ENCODE measurements at places on chromosomes 6 and 20.

GRCh38 chr20:16661756-16662155 is 68.1 kb upstream of the SNRPB2 start:
- no peak for DNase-seq

- no peak for DNase-seq
Measured at GRCh38 chr20:46151936-46152335, 33.8 kb downstream of the CD40 start.

GRCh38 chr6:133369773-133370272 is 128.7 kb downstream of the EYA4 start:
- no peak for DNase-seq

DNA sequence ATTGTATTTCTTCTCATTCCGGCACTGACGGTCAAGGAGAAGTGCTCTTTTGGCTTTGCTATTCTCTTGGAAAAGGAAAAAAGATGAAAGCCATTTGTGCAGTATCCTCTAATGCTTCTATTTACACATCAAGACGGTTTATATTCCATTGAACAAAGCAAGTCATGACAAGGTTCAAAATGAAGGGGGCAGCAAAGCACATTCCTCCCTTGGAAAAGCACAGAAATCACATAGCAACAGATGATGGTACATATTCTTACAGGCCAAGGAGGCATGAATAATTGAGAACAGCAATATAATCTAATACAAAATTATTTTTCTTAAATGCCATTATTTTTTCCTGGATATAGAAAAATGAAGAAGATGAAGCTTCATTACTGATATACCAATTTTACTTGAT is 508.2 kb upstream of the JAG1 start:
- DNase-seq: no peak

DNA sequence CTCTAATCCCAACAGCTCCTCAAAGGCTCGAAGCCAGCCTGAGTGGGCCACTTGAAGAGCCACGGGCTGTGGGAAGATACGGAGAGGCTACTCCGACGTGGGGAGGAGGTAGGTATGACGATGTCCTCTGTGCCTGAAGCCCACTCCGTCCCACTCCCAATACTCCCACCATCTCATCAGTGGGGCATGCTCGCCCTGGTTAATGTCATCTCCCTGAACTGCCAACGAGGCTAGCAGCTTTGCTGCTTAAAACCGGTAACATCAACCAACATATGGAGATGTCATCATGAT is 11.1 kb downstream of the NRN1 start:
- DNase-seq: no peak

DNA sequence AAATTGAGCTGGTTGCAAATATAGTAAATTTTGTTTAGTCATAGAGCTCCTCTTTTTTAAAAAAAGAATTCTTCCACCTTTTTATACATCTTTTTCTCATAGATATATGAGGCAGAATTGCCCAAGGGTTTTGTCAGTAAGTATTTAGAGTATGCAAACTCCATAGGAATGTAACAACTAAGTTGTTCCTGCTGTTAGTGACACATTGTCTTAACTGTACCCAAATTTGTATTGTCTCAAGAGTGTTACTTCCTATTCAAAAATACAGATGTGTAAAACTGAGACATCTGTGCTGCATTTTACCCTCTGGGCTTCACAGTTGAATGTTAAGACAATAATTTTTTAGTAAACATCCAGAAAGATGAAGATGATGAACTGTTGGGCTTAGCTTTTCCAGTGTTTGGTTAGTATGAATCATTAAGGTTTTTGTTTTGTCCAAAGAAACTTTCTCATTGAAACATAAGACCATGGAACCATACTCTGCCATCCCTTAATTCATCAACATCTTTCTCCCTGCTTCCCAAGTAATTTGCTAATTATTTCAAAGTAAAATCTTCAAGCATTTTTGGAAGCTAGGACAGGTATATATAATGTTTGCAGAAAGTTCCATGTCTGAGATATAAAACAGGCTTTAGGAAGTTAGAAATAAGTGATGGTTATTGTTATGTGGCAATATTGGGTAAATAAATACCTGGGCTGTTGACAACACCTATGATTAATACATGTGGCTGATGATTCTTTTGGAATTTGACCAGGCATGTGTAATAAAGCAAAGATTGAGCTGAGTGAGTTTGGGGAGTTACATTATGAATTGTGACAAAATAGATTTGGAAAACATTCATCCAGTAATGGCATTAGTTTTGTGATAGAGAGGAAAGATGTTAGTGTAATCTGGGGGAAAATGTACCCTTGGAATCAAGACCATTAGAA is 11.2 kb downstream of the OGFRL1 start:
- DNase-seq: no peak

- no peak for DNase-seq
Measured at GRCh38 chr20:44431502-44432234, 44.0 kb upstream of the TTPAL start.

DNA sequence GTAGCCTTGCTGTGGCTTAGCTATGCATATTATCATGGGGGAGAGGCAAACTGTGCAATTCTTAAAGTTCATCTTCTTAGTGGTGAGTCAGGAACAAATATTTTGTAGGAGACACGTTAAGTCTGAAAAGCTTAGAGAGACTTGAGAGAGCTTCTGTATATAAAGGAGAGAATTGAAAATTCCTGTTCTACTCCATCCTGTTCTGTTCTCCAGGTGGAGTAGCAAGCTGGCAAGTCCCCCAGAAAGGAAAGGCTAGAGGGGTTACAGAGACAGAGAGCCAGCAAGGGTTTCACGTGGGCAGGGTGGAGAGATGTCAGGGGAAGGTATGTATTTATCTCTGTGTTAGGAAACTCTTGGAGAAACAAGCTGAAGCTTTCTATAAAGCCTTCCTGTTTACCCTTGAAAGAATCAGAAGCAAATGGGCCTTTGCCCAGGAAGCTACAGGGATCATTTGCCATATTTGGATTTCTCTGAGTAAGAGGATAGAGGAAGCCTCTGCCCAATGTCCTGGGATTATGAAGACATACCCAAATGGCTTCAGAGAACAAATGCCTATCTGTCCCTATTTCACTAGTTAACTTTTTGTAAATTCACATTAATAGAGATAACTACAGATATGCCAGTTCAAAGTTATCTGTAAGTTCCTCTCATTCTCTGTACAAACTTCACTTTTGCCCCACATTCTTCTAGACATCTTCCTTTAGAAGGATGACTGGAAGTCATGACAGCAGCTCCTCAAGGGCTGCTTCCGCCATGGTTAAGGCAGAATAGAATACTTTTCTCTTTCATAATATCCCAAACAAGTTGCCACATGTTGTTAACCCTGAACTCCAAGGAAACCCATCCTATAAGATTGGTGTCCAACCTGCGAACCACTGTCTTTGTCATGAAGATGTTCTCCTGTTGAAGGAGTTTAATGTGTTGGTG is 126.7 kb upstream of the NEDD9 start:
- DNase-seq: no peak

- no peak for DNase-seq
Measured at GRCh38 chr6:161639772-161640171, 365.9 kb upstream of the AGPAT4 start.

GRCh38 chr20:45987108-45987780 is 15.2 kb upstream of the ZNF335 start:
- DNase-seq: peak; percentile 76

- DNase-seq: no peak
Measured at GRCh38 chr6:36824253-36824652, 15.0 kb downstream of the CPNE5 start.

GRCh38 chr6:167872538-167873210 is 46.0 kb downstream of the AFDN start:
- DNase-seq: no peak

DNA sequence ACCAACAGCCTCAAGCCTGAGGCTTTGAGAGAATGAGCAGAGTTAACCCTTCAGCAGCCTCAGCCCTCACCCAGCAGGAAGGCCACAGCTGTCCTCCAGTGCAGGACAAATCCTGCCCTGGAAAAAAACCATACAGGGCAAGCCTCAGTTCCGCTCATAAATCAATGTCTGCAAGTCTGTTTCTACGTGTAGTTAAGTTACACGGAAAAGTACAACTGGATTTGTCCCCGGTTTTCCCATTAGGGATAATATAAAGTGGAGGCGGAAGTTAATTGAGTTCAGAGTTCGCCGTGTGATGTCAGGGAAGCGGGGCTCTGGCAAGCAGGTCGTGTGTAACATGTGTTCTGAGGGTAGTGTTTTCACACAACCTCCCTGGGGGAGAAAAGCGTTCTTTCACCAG is 44.2 kb upstream of the EYA2 start:
- no peak for DNase-seq

GRCh38 chr6:46652603-46653438 is at the start of the genes CYP39A1 and SLC25A27:
Gene CYP39A1 (minus strand): TSS chr6:46652818. CDS start chr6:46652582, 236 bp downstream.
Gene SLC25A27 (plus strand): TSS chr6:46652975. CDS start chr6:46653193, 218 bp downstream.
- DNase-seq: peak; percentile 73

GRCh38 chr6:34875292-34876213 is 12.3 kb downstream of the TAF11 start:
- DNase-seq: no peak

DNA sequence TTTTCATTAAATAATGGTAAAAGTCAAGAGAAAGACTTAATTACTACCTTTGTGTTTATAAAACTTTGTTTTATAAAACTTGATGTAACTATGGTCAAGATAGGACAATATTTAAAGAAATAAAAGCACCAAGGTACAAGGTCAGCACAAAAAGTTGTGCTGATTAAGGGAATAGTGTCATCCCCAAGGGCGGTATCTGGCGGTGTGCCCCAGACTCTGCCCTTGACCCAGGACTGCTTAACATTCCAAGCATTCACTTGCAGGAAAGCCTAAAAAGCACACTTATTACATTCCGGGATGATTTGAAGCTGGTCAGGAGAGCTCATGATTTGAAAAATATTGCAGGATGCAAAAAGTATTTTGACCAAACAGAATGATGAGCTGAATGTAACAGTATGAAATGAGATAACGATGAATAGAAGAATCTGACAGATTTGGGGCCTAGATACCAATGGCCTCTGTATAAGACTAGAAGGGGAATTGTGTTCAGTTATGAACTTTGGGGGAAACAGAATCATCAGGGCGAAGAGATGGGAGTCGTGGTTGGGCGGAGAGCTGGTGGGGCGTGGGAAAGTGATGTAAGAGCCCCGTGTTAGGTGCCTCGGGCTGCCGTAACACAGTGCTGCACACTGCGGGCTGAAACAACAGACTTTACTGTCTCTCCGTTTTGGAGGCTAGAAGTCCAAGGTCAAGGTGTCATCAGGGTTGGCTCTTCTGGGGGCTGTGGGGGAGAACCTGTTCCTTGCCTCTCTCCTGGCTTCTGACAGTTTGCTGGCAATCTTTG is 77.2 kb downstream of the CDC5L start:
- DNase-seq: no peak

GRCh38 chr6:166715065-166715464 is 88.0 kb upstream of the RPS6KA2 start:
- DNase-seq: no peak

GRCh38 chr6:42047790-42048405 is 2.4 kb upstream of the TAF8 start:
- no peak for DNase-seq

DNA sequence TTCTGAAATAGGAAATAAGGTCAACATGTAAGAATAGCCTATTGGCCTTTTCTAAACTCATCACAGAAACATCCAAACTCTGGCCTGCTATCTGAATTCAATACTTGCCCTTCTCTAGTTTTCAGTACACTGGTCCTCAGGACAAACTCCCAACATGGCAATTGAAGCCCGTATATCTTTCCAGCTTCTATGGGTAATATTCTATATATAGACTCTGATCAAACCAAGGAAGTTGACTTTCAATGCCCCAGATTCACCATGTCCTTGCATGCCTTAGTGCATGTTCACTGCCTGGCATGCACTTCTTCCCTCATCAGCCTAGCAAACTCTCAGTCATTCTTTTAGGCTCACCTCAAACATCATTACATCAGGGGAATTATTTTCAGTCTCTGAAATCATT is 73.2 kb downstream of the RSPO3 start:
- DNase-seq: no peak

GRCh38 chr6:170132011-170132521 is 158.8 kb downstream of the DLL1 start:
- no peak for DNase-seq

DNA sequence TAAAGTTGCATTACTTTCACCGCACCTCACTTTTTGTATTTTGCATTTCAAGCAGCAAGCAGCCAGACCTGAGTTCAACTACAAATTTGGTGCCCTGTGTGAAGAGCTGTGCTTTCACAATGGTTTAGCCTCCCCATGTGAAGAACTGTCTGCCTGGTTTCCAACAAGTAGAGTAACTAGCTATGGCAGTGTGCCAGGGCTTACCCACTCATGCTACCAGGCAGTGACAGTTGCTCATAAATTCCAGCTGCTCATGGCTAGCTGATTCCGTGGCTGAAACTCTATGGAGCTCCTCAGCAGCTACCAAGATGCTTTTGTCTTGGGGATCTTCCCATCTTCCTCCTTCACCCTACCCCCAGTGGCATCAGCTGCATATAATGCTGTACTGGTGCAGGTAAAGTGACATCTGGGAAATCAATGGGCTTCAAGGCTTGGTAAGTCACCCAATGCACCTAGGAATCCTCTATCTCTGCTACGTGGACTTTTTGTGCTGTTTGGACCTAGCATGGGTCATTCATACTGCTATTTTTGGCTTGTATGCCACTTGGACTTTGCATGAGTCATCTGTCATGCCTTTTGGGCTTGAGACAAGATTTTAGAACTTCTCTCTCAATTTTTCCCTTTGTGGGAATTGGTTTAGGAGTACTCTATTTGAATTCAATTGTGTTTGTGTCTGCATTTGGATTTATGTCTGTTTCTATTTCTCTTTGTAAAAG is 176.5 kb upstream of the GJE1 start:
- no peak for DNase-seq

GRCh38 chr6:90502866-90503407 is 83.9 kb downstream of the MAP3K7 start:
- DNase-seq: no peak

DNA sequence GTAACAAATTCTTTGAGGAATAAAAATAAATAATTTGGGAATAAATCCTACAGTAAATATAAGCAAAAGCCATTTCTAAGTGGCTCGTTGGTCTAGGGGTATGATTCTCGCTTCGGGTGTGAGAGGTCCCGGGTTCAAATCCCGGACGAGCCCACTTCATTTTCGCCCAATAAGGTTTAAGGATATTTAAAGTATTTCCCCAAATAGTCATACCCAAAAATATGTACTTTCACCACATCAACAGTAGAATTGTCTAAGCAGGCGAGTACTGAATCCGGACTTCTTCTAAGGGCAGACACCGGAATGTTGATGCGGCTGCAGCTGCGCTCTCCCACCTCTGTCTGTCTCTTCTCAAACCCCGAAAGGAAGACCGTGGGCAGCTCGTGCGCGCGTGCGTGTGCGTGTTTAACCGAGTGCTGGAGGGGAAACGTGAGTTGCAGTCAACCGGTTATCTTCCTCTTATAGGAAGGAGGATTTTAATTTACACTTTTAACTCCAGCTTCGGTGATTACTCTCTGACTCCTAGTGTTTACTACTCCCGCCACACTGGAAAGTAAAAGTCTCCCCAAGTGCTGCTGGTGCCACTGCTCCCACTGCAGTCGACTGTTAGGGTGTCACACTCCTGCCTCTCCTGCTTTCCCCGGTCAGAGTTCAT is 155.7 kb upstream of the PRSS16 start:
- DNase-seq: no peak

GRCh38 chr20:59161721-59162120 is 1.9 kb upstream of the ZNF831 start:
- no peak for DNase-seq
